ENCODE measurements at places on chromosomes 11 and 22. TPM values are rescaled to one million over a fixed set of nuclear protein-coding genes. Genes with fewer than 3 reads are reported as not detected.
A peak's percentile ranks its signal among the peaks of the same experiment; 100 is the strongest.

- H3K27me3 ChIP-seq = no peaks in the 10 kb centered on the region
- no peak overlapping the region for H3K4me3 ChIP-seq
- no peaks in the 10 kb centered on the region for H3K36me3 ChIP-seq
- no peaks in the 10 kb centered on the region for H3K4me1 ChIP-seq
Observed at GRCh38 chr22:40237788-40238424, 60.2 kb downstream of the TNRC6B start.

DNA sequence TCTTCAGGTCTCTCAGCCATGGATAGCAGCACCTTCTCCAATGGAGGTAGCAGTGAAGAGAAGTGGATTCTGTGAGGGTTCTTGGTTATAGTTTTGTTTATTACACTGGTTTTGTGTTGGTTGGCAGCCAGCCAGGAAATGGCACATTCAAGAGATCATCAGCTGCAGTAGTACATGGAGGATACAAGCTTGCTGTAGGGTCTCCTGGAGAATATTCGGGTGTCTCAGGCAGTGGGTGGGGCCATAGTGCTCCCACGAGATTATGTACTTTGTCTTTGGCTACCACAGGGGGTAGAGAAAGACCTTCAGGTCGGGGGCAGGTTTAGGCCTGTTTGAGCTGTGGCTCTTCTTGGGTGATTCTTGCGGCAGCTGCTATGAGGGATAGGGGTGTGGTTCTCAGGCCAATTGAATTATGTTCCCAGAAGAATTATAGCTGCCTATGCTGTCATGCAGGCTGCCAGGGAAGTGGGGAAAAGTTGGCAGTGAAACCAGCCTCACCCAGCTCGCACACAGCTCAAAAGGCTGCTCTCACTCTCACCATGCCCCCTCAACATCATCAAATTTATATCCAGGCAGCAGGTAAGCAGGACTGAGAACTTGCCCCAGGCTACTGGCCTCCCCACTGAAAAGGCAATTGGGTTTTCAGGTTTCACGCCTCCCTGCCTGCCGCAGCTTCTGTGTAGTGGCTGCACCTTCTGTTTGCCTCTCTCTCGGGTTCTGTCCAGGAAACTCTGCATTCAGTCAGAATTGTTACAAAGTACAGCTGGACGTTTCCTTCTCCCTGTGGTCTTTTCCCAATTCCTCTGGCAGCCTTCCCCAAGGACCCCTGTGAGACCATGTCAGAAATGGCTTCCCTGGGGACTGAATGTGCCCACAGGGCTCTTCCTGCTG, 435.5 kb downstream of the LUZP2 start:
- H3K36me3 ChIP-seq = no peaks in the 10 kb centered on the region
- no peak overlapping the region for H3K4me3 ChIP-seq
- H3K4me1 ChIP-seq = peaks cover 4% of the 10 kb centered on the region
- peak; percentile 21 for DNase-seq

DNA sequence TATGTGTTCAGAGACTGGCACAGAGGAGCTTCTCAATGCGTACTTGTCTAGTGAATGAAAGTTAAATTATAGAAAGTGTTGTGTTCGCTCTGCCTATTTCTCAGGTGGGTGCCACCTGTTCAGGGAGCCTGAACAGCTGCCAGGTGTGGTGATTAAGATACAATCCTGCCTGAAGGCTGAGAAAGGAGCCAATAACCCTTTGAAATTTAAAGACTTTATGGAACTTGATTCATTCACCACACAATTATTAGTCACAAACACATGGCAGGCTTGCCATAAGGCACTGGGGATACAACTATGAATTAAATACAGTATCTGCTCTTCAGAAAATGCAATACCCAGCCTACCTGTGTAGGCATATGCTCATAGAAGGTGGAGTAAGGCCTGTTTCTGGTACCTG, 92.9 kb upstream of the AMOTL1 start:
- H3K36me3 ChIP-seq = no peaks in the 10 kb centered on the region
- H3K4me1 ChIP-seq = no peaks in the 10 kb centered on the region
- H3K27me3 ChIP-seq = no peaks in the 10 kb centered on the region
- H3K27ac ChIP-seq = no peak overlapping the region
- DNase-seq = no peak

DNA sequence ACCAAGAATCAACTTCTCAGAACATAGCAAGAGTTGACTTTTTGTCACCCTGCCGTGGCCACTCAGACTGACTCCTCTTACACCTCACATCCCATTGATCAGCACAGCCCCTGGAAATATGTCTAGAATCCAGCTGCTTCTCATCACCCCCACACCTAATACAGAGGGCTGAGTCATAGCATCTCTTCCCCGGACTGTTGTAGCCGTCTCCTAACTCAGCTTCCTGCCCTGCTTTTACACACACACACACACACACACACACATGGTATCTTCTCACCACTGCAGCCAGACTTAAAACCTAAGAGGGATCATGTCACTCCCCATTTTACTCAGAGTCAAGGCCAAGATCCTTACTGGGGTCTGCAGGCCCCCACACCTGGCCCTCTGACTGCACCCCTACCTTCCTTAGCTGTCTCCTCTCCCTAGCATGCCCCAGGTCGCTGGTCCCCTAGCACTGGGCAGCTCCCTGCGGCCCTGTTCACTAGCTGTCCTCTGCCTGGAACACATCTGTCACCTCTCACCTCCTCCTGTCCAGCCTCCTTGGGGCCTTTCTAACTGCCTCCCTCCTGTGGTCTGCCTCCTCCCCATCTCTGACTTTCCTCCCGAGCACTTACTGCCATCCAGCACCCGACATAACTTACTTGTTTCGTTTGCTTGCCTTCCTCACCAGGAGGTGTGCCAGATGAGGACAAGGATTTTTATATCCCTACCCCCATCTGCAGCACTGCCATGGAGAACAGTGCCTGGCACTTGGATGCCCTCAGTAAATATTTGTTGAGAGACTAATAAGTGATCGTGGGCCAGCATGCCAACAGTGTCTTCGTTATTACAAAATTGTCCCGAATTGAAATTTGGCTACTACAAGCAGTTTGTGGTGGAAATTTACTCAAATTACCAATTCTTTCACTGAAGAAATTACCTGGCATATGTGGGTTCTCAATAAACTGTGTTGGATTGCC, 61.9 kb downstream of the BMAL1 start:
- H3K36me3 ChIP-seq = no peaks in the 10 kb centered on the region
- no peak overlapping the region for H3K4me3 ChIP-seq
- DNase-seq = no peak
- no peak overlapping the region for H3K27ac ChIP-seq
- no peaks in the 10 kb centered on the region for H3K4me1 ChIP-seq
- no peaks in the 10 kb centered on the region for H3K27me3 ChIP-seq

DNA sequence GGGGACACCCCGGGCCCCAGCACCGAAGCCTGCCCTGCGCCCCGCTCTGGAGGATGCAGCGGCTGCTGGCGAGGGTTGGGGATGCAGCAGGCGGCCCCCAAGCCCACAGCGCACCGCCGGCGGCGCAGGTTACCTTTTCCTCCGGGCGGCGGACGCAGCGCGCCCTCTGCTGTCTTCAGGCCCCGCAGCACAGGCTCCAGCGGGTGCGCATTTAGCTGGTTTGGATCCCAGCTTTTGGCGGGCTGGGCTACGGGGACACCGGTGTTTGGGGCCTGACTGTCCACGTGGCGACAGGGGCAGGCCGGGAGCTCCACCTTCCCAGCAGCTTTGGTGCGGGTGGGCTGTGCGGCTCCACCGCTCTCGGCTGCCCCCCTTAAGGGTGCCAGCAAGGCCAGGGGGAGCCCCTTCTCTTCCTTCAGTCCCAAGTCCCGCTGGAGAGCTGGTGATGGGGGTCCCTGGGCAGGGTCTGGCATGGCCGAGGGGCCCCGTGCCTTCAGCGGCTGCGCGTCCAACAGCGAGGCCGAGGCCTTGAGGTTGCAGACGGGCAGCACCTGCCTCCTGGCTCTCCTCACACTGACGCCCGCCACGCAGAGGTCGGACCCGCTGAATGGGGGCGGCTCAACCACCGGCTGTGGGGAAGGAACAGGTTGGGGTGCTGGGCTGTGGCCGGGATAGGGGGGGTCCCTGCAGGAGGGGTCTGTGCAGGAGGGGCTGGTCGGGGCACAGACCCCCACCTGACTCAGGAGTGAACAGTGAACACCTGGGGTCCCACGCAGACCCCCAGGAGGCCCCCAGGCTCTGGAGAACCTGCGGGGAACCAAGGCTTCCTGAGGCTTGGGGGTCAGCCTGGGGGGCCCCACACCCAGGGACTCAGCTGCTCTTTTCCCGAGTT, 18.0 kb upstream of the IL17REL start:
- H3K4me3 ChIP-seq = no peak overlapping the region
- peaks cover 5% of the 10 kb centered on the region for H3K27me3 ChIP-seq
- DNase-seq = peak; percentile 71

GRCh38 chr11:102268985-102269470, 48.3 kb upstream of the BIRC3 start:
- peak overlapping the region; percentile 39 for H3K4me3 ChIP-seq
- no peaks in the 10 kb centered on the region for H3K4me1 ChIP-seq
- H3K27me3 ChIP-seq = no peaks in the 10 kb centered on the region
- DNase-seq = no peak
- H3K27ac ChIP-seq = peak overlapping the region; percentile 85
- H3K36me3 ChIP-seq = no peaks in the 10 kb centered on the region

DNA sequence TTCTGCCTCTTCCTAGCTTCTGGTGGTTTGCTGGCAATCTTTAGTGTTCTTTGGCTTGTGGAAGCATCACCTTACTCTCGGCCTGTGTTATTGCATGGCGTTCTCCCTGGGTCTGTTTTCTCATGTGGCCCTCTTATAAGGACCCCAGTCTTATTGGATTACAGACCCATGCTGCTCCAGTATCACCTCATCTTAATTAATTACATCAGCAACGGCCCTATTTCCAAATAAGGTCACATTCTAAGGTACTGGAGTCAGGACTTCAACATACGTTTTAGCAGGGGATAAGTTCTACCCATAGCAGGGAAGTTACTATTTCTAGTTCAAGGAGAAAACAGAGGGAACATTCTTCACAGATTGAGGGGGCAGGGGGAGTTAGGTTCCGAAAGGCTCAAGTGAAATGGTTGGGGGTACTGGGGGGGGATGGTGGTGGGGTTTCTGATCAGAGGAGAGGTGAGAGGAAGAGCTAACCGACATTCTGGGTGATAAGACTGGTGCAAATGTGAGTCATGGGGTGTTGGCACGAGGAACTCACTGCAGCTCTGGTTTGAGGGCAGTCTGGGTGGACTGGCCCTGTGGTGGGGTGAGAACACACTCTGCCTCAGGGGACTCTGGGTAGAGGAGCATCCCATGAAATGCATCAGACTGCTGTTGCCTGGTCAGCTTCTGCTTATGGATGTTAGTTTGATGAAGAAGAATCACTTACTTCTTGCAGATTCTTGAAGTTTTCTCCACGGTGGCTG, 51.5 kb upstream of the ZBED5 start:
- H3K27me3 ChIP-seq = no peaks in the 10 kb centered on the region
- DNase-seq = no peak
- H3K27ac ChIP-seq = no peak overlapping the region
- H3K4me1 ChIP-seq = no peaks in the 10 kb centered on the region
- H3K4me3 ChIP-seq = no peak overlapping the region

GRCh38 chr22:29122041-29122440, 49.2 kb downstream of the KREMEN1 start:
- no peak overlapping the region for H3K4me3 ChIP-seq
- no peak for DNase-seq
- no peaks in the 10 kb centered on the region for H3K36me3 ChIP-seq
- no peaks in the 10 kb centered on the region for H3K27me3 ChIP-seq

Gene MFRP
- total RNA-seq = not detected

Gene PGA5
- not detected for total RNA-seq

Gene YPEL4
- 0.98 TPM for total RNA-seq

Gene GAB4
- not detected for total RNA-seq

Gene TEX54
- total RNA-seq = not detected

Gene C11orf97
- total RNA-seq = not detected
